Hindlimb muscle (tissue), 1 donor: ENCODE measurements at places on chromosomes 2 and 18. TPM values are rescaled to one million over a fixed set of nuclear protein-coding genes. Genes with fewer than 3 reads are reported as not detected.

DNA sequence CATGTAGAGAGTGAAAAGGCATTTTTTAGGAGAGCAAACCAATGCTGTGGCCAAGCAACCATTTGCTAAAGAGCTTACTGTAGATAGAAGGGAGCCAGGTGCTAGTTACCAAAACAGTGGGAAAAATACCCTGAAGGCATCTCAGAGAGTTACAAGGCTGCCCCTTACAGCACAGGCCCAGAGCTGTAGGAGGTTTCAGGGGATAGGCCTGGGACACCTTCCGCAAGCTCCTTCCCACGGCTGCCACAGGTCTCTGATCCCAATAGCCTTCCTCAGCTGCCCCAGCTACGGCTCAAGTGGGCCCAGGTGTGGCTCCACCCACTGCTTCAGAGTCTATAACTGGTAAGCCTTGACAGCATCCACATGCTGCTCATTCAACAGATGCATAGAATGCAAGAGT is 18.2 kb upstream of the PPM1B start:
- DNase-seq = no peak

GRCh38 chr18:52588931-52589330 is 248.9 kb downstream of the DCC start:
- no peak for DNase-seq

- DNase-seq = no peak
These were observed 60.8 kb downstream of the MC4R start for GRCh38 chr18:60311676-60312360.

DNA sequence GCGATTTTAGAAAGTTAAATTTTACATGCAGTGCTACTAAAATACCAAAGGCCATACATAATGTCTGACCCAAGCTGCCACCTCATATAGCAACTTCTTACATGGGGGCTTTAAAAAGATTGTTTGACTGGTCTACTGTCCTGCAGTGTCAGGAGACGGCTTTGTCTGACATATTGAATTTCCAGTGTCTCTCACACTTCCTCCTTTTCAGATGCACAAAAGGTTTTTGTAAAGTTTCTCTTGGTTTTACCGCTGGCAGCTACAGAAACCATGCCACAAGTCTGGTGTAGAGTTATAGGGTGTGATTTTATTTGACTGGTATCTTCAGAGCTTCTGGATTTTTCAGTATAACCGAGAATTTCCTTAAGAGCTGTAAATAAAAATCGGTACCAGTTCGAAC is 1.1 kb upstream of the ASAP2 start:
- no peak for DNase-seq

GRCh38 chr2:178193823-178194599 is at the start of gene OSBPL6:
Gene OSBPL6, plus strand, starts transcription at chr2:178194512. Its CDS starts 111,673 bp downstream, at chr2:178306185.
- peak; percentile 90 for DNase-seq

GRCh38 chr2:32594573-32594972 is 33.3 kb upstream of the TTC27 start:
- DNase-seq = no peak

Gene DYNAP
- polyA plus RNA-seq = not detected

- DNase-seq = no peak
These were observed 135.6 kb upstream of the DAPL1 start for GRCh38 chr2:158659483-158659882.

GRCh38 chr18:21112140-21112473 is 494 bp upstream of the ROCK1 start:
- DNase-seq = peak; percentile 80

DNA sequence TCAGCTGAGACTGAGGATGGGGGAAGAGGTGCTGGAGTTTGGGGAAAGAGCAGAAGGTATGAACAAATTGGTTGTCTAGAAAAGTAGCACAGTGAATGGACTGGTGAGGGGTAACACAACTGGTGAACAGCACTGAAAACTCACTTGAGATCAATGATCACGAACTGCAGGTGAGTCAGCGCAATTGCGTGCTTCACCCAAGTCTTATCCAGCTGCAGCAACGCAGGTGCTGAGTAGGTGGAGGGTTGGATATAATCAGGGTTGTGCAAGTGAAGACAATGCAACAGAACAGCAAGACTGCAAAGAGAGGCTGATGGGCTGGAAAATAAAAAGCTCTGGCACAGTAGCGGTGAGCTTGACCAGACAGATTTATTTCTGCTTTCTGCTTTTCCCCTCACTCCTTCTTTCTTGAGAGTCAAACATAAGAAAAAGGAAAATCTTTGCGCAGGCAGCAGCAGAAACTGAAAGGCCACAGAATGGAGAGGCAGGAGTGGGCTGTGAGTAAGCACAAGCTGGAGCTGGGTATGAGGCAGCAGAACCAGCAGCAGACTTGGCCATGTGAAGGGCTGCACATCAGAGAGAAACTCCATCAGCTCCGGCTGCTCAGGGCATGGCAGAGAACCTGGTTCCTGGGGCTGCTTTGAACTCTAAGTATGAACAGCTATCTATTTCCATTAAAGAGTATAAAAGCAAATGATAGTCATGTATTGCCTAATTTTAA is 99.4 kb upstream of the ARL5A start:
- no peak for DNase-seq

GRCh38 chr18:54278615-54279014 is 9.3 kb downstream of the POLI start:
- DNase-seq = no peak

- DNase-seq = no peak
These were observed 820 bp upstream of the MATN3 start for GRCh38 chr2:20013126-20013849.

Gene CHST9
- 0.10 TPM for polyA plus RNA-seq

DNA sequence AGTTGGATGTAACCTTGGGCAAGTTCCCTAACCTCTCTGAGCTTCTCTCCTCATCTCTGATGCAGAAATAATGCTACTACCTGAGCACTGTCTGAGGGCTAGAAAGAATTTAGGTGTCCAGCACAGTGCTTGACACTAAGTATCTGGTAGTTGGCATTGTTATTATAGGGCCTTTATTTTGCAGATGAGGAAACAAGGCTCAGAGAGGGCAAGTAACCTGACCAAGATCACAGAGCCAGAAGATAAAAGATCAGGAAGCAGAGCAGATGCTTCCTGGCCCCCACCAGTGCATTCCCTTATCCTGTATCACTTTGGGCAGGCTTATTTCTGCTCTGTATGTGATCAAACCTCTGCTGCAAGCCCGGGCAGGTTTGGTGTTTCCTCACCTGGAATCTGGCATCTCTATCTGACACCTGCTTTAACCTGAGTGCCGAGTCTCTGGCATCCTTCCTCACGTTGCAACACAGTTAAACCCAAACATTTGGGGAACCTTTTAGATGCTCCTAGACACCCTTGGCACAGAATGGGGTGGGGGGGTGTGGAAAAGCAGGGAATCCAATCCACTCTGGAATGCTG is 69.9 kb downstream of the PLB1 start:
- no peak for DNase-seq

Gene LIMS4
- 3.4 TPM for polyA plus RNA-seq

DNA sequence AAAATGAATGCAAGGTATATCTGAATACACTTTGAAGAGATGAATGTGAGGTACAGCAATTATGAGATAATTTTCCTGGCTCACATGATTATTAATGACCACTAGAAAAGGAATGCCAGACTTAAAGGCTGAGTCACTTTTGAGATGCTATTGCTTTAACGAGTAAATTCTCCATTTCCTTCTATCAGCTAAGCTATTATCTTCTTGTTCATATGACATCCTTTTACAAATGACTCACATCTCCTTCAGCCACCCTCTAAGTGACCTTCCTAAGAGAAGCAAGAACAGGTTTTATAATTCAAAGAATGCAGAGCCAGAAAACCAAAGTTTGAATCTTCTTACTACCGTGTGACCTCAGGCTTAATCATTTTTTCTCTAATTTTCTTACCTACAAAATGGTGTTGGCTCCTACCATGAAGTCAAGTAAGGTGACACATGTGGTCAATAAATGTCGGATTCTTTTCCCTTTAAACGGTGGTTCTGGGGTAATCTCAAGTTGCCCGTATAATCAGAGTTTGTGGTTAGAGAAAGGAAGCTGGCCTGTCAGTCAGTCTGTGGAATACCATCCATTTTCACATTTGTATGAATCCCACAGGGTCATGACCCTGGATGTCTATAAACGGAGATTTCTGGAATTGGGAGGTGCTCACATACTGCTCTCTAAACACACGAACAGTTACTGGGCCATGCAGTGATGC is 184.0 kb upstream of the PID1 start:
- DNase-seq = no peak

DNA sequence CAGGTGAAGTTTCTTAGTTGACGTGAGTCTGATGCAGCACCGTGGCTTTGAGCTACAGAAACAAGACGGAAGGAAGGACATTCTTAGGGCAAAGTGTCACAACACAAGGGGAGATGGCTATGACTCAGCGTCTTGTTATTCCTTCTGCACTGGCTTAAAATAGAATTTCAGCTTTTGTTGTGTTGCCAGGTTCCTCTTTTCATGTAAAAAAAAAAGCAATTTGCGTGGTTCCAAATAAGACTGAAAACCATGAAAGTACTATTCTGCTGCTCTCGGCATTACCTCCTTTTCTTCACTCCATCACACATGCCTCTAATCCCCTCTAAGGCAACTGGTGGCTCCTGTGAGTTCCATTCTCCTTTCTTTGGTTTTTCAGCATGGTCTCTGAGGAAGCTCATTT is 150.1 kb downstream of the ANTXR1 start:
- DNase-seq = no peak

GRCh38 chr2:23273786-23274185 is 111.2 kb upstream of the KLHL29 start:
- DNase-seq = no peak

- no peak for DNase-seq
These were observed 54.0 kb downstream of the ATOH8 start for GRCh38 chr2:85807756-85808155.

DNA sequence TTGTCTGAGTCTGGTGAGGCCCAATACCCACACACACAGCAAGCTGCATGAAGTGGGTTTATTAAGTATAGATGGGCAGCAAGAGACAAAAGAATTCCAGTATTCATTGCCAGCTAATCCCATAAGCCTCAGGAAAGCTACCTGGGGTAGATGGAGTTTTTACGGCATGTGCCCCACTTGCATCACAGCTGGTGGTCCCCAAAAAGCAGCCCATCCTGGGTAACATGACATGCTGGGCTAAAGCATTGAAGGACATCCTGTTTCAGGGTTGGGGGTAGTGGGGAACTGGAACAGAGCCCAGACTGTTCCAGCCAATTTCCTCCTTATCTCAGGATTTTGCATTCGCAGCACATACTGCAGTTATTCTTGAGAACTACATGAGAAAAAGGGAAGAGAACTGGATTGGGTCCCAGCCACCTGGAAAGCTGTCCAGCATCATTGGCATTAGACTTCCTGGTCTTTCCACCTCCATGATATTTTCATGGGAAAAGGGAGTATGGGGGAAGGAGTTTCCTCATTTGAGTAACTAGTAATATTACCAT is 240.1 kb upstream of the MMADHC start:
- DNase-seq = no peak

Gene NT5C1B
- polyA plus RNA-seq = not detected

Gene CIB4
- not detected for polyA plus RNA-seq

DNA sequence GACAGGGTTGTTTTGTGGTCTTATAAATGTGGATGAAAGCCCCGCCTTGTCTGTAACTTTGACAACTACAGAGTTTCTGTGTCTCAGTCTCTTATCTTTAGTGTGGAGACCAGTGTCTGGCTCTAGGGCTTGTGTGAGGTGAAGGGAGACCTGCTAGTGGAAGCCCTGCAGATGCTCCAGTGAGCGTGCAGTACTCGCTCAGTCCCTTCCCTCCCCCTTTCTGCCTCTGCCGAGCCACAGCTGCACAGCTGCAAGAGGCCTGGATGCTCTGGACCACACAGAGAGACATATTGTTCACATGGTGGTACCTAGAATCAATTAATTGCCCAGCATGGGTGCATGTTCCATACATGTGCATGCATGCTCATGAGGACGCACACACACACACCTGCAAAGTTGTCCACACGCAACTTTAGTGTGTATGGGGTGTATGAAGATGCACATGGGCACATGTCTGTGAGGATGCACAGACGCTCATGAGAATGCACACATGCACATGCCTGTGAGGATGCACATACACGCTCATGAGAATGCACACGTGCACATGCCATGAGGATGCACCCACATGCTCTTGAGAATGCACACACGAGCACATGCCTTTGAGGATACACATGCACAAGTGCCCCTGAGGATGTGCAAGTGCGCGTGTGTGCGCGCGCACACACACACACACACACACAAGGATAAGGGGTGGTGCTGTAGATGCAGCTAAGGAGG is 282.1 kb upstream of the HS6ST1 start:
- DNase-seq = no peak

DNA sequence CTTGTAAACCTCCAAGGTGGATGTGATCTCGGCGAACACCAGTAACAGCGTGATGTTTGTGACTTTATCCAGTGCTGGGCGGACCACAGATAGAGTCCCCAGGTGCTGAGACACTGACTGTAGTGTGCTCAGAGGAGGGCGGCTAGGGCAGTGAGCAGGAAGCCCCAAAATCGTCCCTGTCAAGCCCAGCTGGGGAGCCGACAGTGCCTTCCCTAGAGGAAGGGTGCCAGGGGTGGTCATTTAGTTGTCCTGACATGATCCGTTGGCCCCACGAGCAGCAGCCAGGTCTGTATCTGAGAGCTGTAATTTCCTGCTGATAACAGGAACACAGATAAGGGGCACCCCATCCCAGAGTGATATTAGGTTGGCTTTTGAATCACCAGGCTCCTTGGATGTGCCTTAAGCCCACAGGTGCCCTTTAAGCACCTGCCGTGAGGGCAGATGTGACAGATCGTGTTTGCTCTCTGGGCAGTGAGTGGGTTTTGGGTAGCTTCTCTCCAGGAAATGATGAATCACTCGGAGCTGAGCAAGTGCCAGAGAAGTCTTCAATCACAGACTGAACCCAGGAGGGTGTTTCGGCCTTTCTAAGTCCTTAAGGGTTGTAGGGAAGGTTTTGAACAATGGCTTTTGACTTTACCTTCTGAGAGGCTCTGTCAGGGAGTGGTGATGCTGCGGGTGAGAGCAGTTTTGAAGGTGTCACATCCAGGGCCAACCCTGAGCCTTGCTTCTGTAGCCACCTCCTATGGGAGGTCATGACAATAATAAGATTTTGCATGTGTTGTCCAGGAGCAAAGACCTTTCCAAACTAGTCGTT is 7.7 kb downstream of the LPIN1 start:
- no peak for DNase-seq

DNA sequence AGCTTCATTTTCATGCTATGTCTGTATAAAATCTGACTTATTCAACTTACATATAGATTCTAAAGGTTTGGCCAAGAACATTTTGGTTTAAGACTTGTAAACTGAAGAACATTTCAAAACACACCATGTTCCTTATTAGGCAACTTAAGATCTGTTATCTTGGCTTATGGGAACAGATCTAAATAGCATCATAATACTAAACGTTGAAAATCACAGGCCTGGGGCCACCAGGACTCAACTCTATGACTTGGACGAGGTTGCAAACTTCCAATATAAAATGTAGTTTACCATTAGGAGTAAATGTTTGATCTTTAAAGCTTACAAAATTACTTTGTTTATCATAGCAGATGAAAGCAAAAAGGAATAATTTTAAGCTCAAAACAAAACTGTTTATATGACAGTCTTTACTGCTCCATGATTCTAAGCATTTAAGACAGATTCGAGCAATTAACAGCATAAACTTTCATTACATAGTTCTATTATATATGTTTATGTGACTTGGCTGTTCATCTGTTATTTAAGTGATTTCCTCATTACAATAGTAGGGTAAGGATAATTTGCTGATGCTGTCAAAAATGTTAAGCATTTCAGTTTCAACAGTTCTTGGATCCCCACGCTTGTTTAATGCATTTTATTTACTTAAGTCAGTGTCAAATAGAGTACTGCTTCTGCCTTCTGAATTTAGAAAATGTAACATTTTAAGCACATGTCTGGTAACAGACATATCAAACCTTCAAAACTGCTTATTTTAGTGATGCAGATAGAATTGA is 8.3 kb downstream of the TCF4 start:
- no peak for DNase-seq
